ENCODE measurements at places on chromosomes 11 and 22.
A peak's percentile ranks its signal among the peaks of the same experiment; 100 is the strongest.

DNA sequence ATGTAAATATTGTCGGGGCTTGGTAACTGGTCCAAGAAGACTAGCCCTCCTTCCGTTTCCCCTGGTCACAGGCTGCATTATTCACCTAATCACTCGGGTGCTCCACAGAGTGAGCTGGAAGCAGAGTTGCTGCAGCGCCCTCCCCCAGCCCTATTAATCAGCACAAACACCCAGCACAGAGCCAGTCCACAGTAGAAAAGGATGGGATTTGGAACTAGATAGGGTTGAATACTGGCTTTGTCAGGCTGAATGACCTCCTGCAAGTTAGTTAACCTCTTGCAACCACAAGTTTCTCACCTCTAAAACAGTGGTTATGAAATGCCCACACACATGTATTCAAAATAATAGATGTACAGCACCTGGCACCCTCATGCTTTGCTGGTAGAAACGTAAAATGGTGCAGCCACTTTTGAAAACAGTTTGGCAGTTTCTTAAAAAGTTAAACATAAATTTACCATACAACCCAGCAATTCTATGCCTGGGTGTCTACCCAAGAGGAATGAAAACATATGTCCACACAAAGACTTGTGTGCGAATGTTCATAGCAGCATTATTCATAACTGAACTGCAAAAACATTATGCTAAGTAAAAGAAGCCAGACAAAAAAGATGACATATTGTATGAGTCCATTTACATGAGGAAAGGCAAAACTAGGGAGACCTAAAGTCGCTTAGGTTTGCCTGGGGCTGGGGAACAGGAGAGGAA, 31.7 kb upstream of the APLP2 start:
- DNase-seq = no peak

DNA sequence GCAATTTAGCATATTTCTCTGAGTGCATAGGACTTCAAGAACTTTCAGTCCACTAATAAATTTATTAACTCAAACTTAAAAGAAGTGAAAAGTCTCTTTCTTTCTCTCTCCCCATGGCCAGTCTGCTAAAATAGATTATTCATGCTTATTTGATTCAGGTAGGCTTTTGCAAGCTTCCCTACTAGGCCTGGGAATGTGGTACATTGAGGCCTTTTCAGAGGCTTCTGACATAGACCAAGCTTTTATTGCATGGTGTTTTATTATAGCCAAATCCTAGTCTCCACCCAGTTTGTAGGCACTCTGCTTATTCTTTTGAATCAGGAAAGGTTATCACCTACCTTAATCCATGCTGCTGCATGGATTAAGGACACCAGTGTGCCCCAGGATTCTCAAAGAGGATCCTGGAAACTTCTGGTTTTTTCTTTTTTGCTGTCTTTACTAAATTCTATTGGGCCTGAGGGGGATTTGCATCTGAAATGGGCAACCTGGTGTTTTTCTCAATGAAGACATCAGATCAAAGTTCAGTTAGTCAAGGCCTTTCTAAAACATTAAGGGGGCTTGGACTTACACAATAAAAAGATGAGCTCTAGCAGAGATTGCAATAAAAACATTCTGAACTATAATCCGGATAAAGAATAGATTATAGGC, 92.2 kb downstream of the ELP4 start:
- no peak for DNase-seq

DNA sequence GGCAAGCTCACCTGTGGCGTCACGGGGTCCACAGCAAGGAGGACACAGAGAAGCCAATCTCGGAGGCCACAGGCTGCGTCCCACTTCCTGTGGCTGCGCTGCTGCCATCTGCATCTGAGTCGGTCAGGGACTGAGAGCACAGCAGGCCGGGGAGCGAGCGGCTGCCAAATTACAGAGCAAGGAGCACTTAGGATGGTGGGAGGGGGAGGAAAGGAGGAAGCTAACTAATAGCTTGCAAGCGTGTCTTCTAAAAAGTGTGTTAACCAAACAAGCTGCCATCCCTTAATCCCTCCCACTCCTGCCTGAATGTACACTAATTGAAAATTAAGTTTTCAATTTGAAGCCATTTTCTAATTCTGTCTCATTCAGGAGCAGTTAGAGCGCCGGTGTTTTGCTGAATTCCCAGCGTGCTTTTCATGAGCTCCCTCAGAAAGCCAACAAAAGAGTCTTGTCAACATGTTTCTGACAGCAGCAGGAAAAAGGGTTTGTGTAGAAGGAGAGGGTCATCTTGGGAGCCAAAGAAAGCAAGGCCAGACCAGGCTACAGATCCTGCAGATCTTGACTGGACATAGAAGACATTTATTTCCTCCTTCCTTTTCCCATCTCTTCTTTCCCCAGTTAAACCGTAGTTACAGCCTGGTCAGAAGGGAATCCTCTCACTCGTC, 42.4 kb upstream of the API5 start:
- no peak for DNase-seq

GRCh38 chr11:33582636-33583325, 117.8 kb downstream of the C11orf91 start:
- no peak for DNase-seq

GRCh38 chr22:37079668-37080171, 28.2 kb downstream of the KCTD17 start:
- no peak for DNase-seq

- no peak for DNase-seq
These were observed 1639.6 kb upstream of the TENM4 start for GRCh38 chr11:81080476-81080875.

GRCh38 chr11:35007277-35007676, 90.9 kb downstream of the PDHX start:
- no peak for DNase-seq

- DNase-seq = no peak
These were observed 120.3 kb upstream of the ARHGAP20 start for GRCh38 chr11:110832539-110832938.

GRCh38 chr22:38298312-38299005, 18.8 kb downstream of the CSNK1E start:
- no peak for DNase-seq

DNA sequence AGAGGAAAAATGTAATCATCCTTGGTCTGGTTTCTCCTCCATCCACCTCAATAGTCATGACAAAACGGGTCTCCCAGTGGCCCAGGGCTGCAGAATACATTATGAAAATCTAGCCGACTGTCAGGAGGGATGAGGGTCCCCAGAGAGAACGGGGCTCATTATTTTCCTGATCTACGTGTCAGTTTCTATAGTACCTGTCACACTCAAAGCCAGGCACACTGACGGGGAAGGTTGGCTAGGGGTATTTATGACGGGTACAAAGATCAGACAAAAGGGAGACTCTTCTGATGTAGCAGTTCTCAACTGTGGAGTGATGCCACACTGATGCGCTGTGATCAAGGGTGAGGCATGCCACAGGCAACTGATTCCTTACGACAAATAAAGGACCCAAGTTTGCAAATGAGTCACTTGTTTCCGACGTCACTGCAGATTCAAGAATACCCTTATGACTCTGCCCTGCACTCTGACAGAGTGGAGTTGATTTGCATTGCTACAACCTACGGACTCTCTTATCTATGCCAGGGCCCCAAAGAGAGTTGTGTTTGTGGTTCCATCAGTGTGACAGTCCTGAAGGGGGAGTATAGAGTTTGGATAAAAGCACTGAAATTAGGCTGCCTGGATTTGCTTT, 188.2 kb upstream of the TBCEL start:
- DNase-seq = no peak

DNA sequence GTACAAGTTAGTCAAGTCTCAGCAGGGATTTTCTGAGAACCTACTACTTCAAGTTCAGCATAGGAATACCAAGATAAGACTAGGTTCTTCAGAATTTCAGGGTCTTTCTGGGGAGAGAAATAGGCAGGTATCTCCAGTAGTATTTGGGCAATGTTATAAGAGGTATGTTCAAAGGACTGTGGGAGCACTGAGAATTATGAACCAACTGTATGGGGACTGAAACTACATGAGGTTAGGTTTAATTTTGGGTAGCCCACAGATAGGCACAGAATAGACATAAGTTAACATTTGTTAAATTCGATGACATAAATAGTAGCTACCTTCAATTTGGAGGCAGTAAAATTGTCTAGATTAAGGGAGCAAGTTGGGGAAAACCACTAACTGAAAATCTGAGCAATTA, 9.2 kb upstream of the GAB2 start:
- no peak for DNase-seq

- DNase-seq = peak; percentile 75
These were observed 3.9 kb downstream of the MAML2 start for GRCh38 chr11:96338910-96339705.

- no peak for DNase-seq
These were observed 61.9 kb downstream of the MUC15 start for GRCh38 chr11:26510164-26510563.

DNA sequence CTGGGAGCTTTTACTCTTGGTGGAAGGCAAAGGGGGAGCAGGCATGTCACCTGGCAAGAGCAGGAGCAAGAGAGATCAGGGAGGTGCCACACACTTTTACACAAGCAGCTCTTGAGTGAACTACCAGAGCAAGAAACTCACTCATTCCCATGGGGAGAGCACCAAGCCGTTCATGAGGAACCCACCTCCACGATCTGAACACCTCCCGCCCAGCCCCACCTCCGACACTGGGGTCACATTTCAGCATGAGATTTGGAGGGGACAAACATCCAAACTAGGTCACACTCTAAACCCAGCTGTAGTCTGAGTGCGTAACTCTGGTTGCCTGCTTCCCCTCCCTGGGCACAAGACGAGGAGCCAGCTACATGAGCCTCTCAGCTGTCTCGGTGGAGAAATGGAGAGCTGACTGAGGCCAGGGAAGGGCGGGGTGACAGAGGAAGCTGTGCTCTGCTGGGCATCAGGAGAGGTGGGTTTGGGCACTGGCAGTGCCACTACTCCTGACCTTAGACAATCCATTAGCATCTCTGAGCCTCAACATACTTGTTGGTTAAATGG, 134.6 kb downstream of the PKNOX2 start:
- DNase-seq = no peak

GRCh38 chr11:94151903-94152677, 23.4 kb downstream of the PANX1 start:
- no peak for DNase-seq

- no peak for DNase-seq
These were observed 22.0 kb upstream of the PHOX2A start for GRCh38 chr11:72265951-72266350.

GRCh38 chr11:82765466-82766034, 31.9 kb upstream of the FAM181B start:
- DNase-seq = no peak

DNA sequence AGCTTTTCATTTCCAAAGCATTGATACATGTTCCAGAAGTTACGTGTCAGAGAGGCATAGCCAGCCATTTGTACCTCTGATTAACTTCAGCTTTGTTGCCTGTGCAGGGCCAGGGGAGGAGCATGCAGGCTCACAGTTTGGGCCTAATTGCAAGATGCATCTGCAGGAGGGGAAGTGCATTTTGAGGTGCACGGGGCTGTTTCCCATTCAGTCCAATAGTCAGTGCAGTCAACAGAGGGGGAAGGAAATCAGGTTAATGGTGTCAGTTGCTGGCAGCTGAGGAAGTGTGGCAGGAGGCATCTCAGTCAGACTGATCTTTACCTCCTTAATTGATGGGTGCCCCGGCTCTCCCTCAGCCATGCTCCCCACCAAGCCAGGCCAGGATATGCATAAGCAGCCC, 39.3 kb downstream of the ABCC8 start:
- no peak for DNase-seq

DNA sequence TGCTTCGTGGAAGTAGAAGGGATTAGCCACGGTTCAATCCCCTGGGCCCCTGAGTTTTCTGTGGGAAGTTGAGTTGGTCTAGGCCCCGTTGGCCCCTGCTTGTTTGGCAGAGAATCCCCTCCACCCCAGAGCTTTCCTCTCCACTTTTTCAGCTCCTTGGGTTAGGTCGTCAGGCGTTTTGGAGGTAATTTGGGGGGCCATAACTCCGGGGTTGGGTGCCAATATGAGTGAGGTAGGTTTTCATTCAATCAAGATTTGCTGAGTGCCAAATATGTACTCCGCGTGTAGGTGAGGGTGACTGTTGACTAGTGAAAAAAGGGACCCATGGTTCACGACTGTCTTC, 590 bp downstream of the ATG13 start:
- no peak for DNase-seq

GRCh38 chr11:93563857-93564256, 20.7 kb upstream of the SMCO4 start:
- no peak for DNase-seq

DNA sequence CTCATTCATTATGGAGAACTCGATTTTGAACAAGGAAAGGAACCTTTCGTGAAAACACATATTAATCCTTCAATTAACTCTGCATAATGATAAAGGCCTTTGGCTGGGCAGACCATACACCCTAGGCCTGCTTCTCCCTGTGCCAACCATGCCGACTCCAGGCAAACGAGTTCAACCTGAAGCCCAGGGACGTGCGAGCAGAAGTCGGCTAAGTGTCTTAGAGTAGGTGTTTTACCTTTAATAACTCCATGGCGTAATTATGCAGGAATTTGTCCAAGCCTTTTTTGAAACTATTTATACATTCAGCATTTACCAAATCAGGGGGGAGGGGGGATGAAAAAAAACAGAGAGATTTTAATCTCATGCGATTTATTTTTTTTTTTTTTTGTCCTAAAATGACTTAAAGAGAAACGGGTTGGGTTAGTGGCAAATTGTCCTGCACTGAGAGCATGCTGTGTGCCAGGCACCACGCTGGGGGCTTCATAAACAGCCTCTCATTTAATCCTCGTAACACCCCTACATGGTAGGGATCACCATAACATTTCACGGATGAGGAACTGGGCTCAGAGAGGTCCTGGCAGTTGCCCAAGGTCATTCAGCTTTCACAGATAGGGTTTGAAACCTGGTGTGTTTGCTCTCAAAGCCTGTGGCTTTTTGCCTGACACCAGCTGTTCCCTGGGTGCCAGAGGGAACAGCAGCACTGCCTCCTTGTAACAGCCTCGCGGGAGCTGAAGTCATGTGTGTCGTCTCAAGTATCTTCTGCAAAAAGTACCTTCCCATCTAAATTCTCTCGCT, 423.9 kb downstream of the MN1 start:
- DNase-seq = no peak

- DNase-seq = no peak
These were observed 6.1 kb downstream of the SMCO4 start for GRCh38 chr11:93537049-93537448.

GRCh38 chr11:101497291-101497690, 86.5 kb downstream of the TRPC6 start:
- no peak for DNase-seq

GRCh38 chr11:105910095-105910715, 111.8 kb downstream of the MSANTD4 start:
- DNase-seq = no peak

DNA sequence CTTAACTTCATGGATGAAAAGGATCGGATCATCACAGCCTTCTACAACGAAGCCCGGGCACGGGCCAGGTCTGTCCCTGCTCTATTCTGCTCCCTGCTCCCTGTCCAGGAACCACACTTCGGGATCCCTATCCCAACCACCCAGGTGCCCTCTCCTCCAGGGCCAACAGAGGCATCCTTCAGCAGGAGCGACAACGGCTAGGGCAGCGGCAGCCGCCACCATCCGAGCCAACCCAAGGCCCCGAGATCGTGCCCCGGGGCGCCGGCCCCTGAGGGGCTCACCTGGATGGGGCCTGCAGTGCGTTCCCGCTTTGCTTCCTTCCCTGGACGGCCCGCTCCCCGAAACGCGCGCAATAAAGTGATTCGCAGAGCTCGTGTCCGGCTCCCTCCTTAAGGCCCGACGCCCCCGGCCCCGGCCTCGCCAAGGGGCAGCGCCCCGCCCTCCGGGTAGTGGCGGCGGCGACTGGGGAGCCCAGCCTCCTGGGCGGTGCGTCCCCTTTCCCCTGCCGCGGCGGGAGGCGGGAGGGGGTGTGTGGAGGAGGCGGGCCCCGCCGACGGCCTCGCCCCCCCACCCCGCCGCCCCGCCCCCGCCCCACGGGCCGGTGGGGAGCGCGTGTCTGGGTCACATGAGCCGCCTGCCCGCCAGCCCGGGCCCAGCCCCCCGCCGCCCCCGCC, at the start of gene VEGFB:
VEGFB (plus strand) TSS at position 672 of the 674 bp plus-strand sequence. CDS start 250 bp downstream, outside the sequence.
- no peak for DNase-seq

- no peak for DNase-seq
These were observed 14.3 kb downstream of the PACSIN2 start for GRCh38 chr22:43000441-43001175.

Data from coronary artery (tissue), 2 donors.